Urinary bladder (tissue), 4 donors: ENCODE measurements at places on chromosomes 4 and X.

DNA sequence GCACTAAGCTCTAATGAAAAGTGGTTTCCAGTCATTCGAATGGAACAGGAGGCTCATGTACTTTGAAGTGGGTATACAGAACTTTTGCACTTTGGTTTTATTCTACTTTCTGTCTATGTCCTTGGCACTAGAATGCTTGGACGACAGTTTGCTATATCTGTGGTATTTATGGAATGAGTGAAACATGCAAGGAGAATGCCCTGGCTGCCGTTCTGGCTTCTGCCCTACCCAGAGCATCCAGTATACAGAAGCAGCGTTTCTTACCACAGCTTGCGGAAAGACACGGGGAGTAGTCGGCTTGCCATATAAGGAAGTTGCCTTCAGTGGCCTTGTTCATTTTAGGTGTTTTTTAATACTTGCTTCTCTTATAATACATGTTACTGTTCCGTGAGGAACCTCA, 98.0 kb downstream of the TBL1X start:
- DNase-seq, result no peak

DNA sequence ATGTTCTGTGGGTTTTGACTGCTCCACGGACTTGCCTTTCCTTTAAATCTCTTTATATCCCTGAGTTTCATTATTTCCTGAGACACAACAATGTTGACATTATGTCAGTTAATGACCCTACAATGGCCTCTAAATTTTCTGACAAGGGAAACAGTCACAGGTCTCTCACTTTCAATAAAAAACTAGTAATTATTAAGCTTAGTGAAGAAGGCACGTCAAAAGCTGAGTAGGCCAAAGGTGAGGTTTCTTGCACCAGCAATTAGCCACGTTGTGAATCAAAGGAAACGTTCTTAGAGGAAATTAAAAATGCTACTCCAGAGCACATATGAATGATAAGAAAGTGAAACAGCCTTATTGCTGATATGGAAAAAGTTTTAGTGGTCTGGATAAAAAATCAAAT, 930.2 kb upstream of the GRID2 start:
- no peak for DNase-seq

DNA sequence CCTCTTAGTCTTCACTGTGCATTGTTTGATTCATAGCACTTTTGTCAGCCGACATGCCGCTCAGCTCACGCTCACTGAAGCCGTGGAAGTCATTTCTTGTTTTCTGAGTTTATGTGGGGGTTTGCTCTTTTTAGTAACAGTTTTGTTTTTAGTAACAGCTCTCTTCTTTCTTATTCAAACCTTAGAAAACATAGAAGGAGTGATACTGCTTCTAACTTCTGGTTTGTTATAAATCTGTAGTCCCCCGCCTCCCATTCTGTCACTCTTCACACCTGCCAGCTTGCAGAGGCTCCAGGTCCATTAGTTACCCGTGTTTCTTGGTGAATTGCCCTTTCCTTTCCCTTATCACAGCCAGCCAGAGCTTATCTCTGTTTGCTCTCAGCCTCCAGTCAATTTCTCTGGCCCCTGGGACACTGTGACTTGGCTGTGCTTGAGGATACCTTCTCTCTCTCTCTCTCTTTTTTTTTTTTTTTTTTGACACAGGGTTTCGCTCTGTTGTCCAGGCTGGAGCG, 50.5 kb downstream of the GRK4 start:
- no peak for DNase-seq

DNA sequence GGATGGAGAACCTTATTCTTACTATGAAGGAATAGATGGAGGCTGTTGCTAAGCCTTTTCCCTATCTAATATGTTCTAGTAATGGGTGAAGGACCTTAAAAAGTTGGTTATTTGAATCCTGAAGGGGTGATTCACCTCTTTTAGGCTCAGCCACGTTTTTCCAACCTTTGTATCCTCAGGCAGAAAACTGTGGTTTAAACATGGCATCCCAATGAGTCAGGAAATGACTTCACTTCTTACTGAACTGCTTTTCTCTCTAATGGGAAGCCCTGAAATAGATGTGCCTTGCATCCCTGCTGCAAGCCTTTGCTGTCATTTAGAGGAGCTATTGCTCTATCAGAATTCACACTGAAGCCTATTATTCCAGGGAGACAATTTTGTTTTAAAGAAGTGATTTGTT, 191.0 kb upstream of the ARX start:
- no peak for DNase-seq

GRCh38 chrX:153595859-153596857, 2.8 kb downstream of the CCNQ start:
- DNase-seq, result no peak

DNA sequence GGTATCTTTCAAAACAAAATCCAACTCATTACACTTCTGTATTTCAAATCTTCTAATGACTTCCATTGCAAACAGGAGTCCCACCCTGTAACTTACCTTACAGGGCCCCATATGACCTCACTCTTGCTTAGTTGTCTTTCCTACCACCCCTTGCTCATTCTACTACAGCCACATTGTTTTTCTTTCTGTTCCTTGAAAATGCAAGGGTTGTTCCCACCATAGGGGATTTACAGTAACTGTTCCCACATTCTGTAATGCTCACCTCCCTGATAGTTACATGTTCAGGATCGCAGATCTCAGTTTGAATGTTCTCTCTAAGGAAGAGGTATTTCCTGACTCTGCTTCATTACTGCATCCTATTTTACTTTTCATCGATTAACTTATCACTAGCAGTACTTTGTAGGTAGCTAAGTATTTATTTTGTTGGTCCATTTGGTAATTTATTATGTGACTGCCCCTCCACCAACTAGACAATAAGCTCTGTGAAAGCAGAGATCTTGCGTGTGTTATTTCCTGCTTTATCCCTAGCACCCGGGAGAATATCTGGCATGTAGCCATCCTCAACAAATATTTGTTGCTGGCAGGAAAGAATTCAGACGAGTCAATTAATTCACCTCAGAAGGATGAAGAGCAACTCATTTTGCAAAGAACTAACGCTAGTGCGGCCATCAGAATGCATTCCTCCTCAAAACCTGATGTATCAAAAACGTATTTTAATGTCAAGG, 21.4 kb downstream of the MAOB start:
- DNase-seq, result no peak

GRCh38 chrX:148865277-148866210, 365.1 kb downstream of the AFF2 start:
- DNase-seq, result no peak

- no peak for DNase-seq
Measured at GRCh38 chr4:51868449-51868847, 25.5 kb downstream of the DCUN1D4 start.
